Esophagus squamous epithelium (tissue), 5 donors: ENCODE measurements at places on chromosomes 7 and 10.

- no peak for DNase-seq
Measured at GRCh38 chr7:37541810-37542443, 93.3 kb upstream of the ELMO1 start.

DNA sequence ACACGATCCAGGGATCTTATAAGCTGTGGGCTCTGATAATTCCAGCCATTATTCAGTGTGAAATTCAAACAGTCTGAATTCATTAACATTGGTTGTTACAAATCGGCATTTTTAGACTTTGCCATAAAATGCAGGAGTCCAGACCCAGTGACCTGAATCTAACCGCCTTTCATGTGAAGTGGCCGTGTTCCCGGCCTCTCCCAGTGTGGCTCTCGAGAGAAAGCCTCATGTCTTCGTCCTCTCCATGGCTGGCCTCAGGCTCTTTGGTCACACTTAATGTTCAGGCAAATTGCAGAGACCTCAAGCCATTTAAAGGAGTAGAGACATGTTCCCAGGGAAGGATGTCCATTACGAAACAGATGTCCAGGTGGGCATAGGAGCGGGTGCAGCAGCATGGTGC lies 59.3 kb downstream of the CTBP2 start:
- no peak for DNase-seq

DNA sequence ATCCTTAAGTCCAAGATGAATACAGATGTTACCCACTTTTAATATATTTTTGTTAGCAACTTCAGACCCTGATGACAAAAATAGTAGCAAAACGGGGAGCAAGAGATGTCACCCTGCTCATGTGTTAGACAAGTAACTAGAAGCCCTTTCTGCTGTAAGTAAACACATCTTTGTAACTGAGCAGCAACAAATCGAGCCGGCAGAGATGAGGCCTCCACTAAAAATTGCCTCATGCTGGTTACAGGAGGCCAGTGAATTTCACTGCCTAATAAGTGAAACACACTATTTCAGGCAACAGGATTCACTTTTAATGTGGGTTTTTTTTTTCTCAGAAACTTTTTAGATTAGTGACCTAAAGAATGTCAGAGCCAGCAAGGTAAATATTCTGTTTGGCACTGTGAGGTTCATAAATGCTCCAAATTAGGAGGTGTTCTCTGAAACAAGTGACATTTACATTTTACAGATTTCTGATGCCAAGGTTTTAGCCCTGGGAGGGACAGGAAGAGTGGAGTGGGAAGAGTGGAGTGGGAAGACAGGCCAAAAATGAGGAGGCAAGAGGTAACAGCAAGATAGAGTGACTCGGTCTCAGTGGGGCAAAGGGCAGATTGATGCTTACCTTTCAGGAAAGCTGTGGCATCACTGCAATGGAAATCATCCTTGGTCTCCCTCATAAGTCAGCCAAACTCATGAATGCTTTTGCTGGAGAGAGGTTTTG lies 53.6 kb upstream of the LRRC17 start:
- DNase-seq = no peak

DNA sequence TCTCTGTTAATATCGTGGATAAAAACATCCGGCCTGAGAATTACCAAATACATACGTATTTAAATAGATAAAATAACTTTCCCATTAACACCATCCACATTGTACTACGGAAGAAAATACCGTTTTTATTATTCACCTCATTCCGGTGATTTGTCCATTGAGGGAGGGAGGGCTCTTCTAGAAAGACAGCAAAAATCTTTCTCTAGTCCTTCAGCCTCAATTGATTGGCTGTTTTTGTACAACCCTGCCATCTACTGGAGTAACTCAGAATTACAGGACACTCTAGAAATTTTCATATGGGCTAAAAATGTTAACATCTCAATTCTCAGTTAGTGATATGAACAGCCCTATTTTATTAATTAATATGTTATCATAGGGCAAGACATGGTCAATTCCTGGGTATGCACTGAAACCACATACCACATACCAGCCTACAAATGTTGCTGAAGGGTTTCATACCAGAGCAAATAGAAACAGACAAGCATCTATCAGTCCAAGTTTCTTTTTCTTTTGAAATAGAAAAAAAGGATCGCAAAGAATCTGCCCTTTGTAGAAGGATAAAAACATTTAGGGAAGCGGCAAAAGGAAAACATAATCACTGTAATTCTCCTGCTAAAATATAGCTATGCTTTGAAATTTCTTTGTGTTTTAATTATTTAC lies 55.8 kb upstream of the CDCA7L start:
- no peak for DNase-seq

DNA sequence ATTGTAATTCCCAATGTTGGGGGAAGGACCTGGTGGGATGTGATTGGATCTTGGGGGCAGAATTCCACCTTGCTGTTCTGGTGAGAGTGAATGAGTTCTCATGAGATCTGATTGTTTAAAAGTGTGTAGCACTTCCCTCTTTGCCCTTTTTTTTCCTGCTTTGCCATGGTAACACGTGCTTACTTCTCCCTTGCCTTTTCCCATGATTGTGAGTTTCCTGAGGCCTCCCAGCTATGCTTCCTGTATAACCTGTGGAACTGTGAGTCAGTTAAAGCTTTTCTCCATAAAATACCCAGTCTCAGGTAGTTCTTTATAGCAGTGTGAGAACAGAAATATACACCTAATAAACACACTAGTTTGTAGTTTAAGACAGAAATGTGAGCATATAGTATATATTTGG lies 166.8 kb upstream of the MAGI2 start:
- DNase-seq = no peak

- DNase-seq = no peak
Measured at GRCh38 chr10:117130862-117131375, 7.2 kb downstream of the VAX1 start.

GRCh38 chr10:1678084-1678483 lies 59.2 kb downstream of the ADARB2 start:
- DNase-seq = no peak
